ENCODE measurements at places on chromosomes 12 and 14.

DNA sequence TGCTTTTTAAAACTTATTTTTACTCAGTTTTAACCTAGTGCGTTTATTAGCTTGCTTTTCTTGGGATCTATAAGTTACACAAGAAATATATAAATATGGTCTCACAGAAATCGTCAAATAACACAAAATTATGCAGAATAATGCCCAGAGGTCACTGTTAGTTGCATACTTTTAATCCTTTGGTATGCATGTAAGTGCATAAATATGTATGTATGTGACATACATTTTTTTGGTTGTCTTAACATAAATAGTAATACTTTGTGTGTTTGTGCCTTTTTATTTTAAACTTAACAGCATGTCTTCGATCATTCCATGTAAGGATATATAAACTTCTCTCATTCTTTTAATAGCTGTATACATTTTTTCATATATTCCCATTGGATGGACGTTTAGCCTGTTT, 459.6 kb downstream of the PCNX1 start:
- no peak for DNase-seq

- DNase-seq, result peak; percentile 38
These were observed 1181.2 kb downstream of the VRK1 start for GRCh38 chr14:97978341-97978740.

GRCh38 chr12:19215115-19215514, 85.6 kb downstream of the PLEKHA5 start:
- no peak for DNase-seq

DNA sequence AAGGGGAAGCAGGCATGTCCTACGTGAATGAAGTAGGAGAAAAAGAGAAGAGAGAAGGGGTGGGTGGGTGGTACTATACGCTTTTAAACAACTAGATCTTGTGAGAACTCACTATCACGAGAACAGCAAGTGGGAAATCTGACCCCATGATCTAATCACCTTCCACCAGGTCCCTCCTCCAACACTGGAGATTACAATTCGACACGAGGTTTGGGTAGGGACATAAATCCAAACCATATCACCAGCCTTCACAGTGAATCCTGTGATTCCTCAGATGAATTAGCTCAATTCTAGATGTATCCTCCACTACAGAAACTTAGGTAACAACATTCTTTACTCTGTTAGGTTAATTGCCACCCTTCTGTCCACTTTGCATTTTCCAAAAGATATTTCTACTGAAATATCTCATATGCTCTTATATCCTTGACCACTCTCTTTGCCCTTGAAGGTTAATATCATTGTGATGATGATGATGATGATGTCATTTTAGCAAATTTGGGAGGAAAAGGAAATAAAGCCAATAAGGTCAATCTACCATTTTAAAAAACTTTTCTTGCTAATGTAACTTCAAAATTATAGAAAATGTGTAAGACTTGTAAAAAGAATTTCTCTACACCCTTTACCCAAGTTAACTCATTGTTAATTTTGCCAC, 23.2 kb upstream of the CCNT1 start:
- no peak for DNase-seq

- DNase-seq, result no peak
These were observed 79.8 kb downstream of the PCNX1 start for GRCh38 chr14:70987041-70987440.

DNA sequence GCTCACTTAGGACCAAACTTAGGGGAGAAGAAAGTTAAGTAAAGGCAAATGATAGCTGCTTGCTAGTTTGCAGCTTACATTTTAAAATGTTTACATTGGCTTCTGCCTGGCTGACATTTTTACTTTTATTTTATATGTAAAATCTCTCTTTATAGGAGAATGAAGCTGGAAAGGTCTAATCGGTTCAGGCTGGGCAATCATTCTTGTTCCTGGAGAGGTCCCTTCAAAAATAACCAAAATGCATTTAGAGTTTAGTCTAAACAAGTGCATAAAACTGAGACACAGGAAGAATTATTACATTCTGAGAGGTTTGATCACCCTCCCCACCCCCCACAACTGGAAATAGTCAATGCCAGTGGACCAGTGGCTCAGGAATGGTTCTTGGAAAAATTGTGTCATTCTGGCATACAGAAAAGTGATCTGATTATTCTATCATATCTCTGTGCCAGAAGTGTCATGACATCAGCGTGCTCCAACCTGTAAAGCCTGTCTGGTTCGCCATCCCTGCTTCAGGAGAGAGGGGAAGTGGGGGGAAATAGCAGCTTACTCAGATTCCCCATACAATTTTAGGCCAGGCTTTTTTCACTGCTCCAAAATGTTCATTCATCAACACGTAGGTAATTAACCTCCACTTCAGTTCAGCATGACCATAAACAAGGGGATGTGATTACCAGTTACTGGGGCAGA, 4.2 kb downstream of the PRICKLE1 start:
- DNase-seq, result no peak

DNA sequence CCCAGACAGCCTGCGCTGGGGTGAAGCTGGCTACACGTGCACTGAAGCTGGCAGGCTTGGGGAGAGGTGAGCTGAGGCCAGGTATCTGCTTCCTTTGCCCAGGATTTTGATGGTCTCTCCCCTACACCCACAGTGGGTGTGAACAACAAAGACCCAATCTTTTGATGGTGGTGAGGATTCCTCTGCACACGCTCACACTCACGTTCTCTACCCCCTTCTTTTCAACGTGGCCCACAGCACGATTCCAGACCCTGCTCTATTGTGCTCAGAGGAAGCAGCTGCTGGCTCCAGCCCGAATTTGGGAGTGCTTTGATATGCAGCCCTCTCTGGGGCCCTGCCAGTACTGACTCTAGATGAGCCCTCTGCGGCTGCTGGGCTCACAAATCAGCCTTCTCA, 4.9 kb downstream of the CD9 start:
- no peak for DNase-seq

GRCh38 chr12:131458931-131459772, 251.7 kb upstream of the SFSWAP start:
- DNase-seq, result no peak

GRCh38 chr12:59131462-59131861, 211.2 kb upstream of the LRIG3 start:
- no peak for DNase-seq

DNA sequence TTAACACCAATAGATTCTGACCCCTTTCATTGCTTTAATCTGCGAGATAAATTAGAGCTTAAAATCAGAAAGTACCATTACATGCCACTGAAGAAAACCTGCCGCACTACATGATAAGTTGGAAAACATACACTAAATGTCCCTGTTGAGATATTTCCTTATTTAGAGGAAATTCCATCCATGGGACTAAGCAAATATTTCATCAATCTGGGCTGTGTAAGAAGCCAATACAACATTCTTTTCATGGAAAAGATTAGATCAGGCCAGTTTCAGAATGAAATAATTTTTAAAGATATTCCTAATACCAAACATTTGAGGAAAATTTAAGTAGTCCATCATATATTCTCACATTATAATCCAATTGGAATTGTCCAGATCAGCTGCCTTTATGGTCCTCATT, 112.8 kb downstream of the LLPH start:
- DNase-seq, result no peak

GRCh38 chr12:91763654-91764370, 381.8 kb downstream of the BTG1 start:
- no peak for DNase-seq

- DNase-seq, result no peak
These were observed 58.8 kb upstream of the KCNA1 start for GRCh38 chr12:4850857-4851380.

DNA sequence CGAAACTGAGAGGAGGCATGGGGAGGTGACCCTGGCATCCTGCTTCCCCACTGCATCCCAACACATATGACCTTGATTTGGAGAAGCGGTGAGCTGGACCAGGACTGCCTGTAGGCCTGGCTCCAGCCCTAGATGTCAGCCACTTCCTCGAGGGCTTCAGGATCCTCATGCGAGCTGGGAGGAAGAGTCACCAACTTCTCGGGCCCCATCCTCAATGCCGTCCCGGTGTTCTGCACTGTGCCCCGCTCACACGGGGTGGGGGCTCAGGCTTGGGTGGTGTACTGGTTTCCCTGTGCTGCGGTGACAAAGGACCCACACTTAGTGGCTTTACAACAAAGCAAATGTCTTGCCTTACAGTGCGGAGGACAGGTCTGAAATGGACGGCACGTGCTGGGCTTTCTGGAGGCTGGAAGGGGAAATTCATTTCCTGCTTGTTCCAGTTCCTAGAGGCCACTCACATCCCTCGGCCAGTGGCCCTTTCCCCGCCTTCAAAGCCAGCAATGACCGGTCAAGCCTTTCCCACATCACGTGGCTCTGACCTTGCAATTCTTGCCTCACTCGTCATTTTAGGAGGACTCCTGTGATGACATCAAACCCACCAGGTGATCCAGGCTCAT, 298.1 kb upstream of the RTL1 start:
- no peak for DNase-seq

DNA sequence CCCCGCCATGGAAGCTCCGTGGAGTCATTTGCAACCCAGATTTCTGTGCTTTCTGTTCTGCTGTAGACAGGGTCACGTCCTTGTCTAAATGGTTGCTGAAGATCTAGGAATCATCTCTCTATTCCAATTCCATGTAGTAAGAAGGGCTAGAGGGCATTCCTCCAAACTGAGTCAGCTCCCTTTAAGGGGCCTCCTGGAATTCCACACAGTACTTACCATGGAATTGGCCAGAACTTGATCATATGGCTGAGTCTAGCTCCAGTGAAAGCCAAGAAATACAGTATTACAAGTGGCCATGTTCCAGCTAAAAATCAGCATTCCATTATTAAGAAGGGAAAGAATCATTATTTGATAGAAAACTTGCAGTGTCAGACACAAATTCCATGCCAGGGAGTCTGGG, 171.9 kb downstream of the PRKCH start:
- no peak for DNase-seq

DNA sequence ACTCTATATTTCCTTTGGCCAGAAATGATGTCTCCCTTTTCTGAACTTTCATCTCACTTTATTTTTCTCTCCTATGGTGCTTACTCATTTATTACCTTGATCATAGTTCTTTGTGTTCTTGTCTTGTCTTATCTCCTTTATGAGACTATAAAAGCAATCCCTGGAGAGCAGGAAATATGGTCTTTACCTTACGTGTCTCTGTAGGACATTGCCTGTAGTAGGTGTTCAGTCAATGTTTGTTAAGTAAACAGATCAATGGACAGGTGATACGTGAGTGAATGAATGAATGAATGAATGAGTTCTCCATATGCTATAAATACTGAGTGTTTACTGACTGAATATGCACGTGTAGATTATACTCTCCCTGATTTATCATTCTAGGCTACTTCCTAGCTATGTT, 193.7 kb upstream of the HMGA2 start:
- DNase-seq, result no peak

GRCh38 chr12:2959505-2960389, 550 bp downstream of the TEAD4 start:
- DNase-seq, result no peak

- DNase-seq, result no peak
These were observed 16.1 kb upstream of the NUDT14 start for GRCh38 chr14:105197211-105197641.
